ENCODE measurements at places on chromosomes 2 and 18. TPM values are rescaled to one million over a fixed set of nuclear protein-coding genes. Genes with fewer than 3 reads are reported as not detected.

The SERPINB10 gene
- not detected for total RNA-seq

The IHH gene
- total RNA-seq: not detected

The ANAPC1 gene
- total RNA-seq: 60.9 TPM

The SLC25A12 gene
- 20.0 TPM for total RNA-seq

The SCG2 gene
- 10.8 TPM for total RNA-seq

The SPAG16 gene
- total RNA-seq: 17.1 TPM

The CTNNA2 gene
- 0.06 TPM for total RNA-seq

The IL36A gene
- not detected for total RNA-seq

The CNDP1 gene
- not detected for total RNA-seq

The MC5R gene
- total RNA-seq: not detected

The PRKRA gene
- total RNA-seq: 79.6 TPM

The DNAJC5G gene
- total RNA-seq: not detected

The NOP58 gene
- 127 TPM for total RNA-seq

The DAPL1 gene
- total RNA-seq: not detected

The MYL1 gene
- 0.34 TPM for total RNA-seq

The SERPINB3 gene
- total RNA-seq: not detected

The MLPH gene
- 155 TPM for total RNA-seq

The HOXD1 gene
- not detected for total RNA-seq

The CNGA3 gene
- total RNA-seq: 0.58 TPM

The RASGRP3 gene
- total RNA-seq: 9.4 TPM

The PSD4 gene
- 1.0 TPM for total RNA-seq

The GCKR gene
- total RNA-seq: 0.11 TPM

The NEU2 gene
- not detected for total RNA-seq

The RAB27B gene
- 30.9 TPM for total RNA-seq

The IL18RAP gene
- total RNA-seq: not detected

The DYNAP gene
- not detected for total RNA-seq

The COBLL1 gene
- total RNA-seq: 4.0 TPM

Data from LHCN-M2 (cell line).